Sigmoid colon (tissue), 7 donors: ENCODE measurements at places on chromosomes 12 and 14. TPM values are rescaled to one million over a fixed set of nuclear protein-coding genes. Genes with fewer than 3 reads are reported as not detected.

- no peaks in the 10 kb centered on the region for H3K27me3 ChIP-seq
- H3K4me1 ChIP-seq, result no peaks in the 10 kb centered on the region
- DNase-seq, result no peak
- no peak overlapping the region for H3K27ac ChIP-seq
- H3K4me3 ChIP-seq, result no peak overlapping the region
- H3K36me3 ChIP-seq, result no peaks in the 10 kb centered on the region
Observed at GRCh38 chr12:83739607-83740006, 1052.9 kb downstream of the TMTC2 start.

GRCh38 chr14:36495666-36496065, 24.4 kb downstream of the NKX2-1 start:
- no peak overlapping the region for H3K27ac ChIP-seq
- no peak for DNase-seq
- H3K36me3 ChIP-seq, result no peaks in the 10 kb centered on the region
- H3K4me3 ChIP-seq, result no peak overlapping the region

DNA sequence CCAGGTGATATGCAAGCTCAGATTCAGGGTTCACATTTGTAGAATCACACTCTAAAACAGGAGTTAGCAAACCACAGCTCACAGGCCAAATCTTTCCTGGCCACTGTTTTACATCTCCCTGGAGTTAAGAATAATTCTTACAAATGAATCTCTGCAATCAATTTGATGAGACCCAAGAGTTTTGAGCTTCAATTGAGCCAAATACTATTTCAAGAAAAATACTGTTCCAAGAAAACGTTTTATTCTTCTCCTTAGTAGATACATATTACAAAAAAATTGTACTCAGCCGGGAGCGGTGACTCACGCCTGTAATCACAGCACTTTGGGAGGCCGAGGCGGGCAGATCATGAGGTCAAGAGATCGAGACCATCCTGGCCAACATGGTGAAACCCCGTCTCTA, 2.5 kb downstream of the PTGDR start:
- H3K4me1 ChIP-seq, result peaks cover 20% of the 10 kb centered on the region
- DNase-seq, result peak; percentile 70
- no peak overlapping the region for H3K4me3 ChIP-seq
- peaks cover 33% of the 10 kb centered on the region for H3K27me3 ChIP-seq

MANSC1 gene
- 16.6 TPM for total RNA-seq

GRCh38 chr12:113030875-113031525, 25.5 kb upstream of the DTX1 start:
- H3K4me1 ChIP-seq, result no peaks in the 10 kb centered on the region
- H3K27me3 ChIP-seq, result peaks cover 9% of the 10 kb centered on the region
- no peak overlapping the region for H3K27ac ChIP-seq
- H3K36me3 ChIP-seq, result no peaks in the 10 kb centered on the region
- no peak for DNase-seq

PLEKHD1 gene
- total RNA-seq, result not detected

DNA sequence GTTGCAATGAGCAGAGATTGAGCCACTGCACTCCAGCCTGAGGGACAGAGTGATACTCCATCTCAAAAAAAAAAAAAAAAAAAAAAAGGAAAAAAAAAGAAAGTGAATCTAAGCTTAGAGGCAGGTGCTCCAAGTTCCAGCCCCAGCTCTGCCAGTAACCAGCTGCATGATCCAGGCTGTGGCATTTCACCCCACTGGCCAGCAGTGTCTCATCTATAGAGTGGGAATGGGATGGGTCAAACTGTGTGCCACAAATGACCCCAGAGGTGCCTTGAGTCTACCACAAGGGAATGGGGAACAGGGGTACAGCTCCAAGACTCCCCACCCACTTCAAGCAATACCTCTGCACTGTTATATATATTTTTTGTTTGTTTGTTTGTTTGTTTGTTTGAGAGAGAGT, 5.0 kb downstream of the PLEKHD1 start:
- H3K4me1 ChIP-seq, result peaks cover 6% of the 10 kb centered on the region
- H3K36me3 ChIP-seq, result no peaks in the 10 kb centered on the region
- no peak overlapping the region for H3K27ac ChIP-seq
- DNase-seq, result peak; percentile 14

- H3K4me1 ChIP-seq, result no peaks in the 10 kb centered on the region
- no peak overlapping the region for H3K27ac ChIP-seq
- no peaks in the 10 kb centered on the region for H3K27me3 ChIP-seq
- H3K36me3 ChIP-seq, result no peaks in the 10 kb centered on the region
- no peak overlapping the region for H3K4me3 ChIP-seq
- DNase-seq, result no peak
Observed at GRCh38 chr14:55731881-55732498, 152.0 kb downstream of the KTN1 start.

DNA sequence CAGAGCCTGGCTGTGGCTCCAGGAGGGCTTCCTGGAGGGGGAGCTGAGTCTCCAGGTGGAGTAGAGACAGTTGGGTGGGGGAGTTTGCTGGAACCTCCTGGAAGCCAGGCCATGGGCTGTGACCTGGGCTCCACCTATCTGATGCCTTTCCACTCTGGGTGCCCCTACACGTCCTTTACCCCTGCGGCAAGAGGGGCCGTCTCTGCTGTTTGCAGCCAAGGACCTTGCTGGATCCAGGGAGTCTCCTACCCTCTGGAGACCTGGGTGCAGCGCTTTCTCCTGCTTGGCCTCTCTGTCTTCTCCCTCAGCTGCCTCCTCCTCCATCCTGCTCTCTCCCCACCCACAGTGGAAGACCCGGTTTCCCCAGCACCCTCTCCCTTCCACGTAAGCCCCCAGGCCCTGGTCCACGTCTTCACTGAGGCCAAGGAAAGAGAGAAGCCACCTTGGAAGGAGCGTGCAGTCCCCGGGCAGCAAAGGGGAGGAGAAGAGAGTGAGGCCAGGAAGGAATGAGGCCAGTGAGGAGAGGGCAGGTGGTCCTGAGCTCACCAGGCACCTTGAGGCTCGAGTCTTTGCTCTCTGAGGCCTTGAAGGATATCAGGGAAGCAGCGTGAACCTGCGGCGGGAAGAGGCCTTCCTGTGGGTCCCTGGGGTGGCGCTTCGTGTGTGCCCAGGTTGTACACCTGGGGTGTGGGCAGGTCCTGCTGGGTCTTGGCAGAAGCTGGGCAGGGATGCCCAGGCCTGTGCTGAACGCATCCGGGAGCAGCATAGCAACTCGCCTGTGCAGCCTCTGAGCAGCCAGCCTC, 294.3 kb upstream of the RTL1 start:
- no peaks in the 10 kb centered on the region for H3K36me3 ChIP-seq
- H3K4me3 ChIP-seq, result no peak overlapping the region
- peak; percentile 47 for DNase-seq
